Psoas muscle (tissue), 8 donors: ENCODE measurements at places on chromosomes 7 and 10.

GRCh38 chr7:136303162-136303561, 326.0 kb upstream of the MTPN start:
- no peaks in the 10 kb centered on the region for H3K4me1 ChIP-seq
- no peak for DNase-seq
- H3K27ac ChIP-seq, result no peak overlapping the region
- no peaks in the 10 kb centered on the region for H3K27me3 ChIP-seq
- no peaks in the 10 kb centered on the region for H3K36me3 ChIP-seq

GRCh38 chr10:112883360-112884178, 66.5 kb upstream of the TCF7L2 start:
- H3K36me3 ChIP-seq, result no peaks in the 10 kb centered on the region
- H3K4me3 ChIP-seq, result no peak overlapping the region
- no peak overlapping the region for H3K27ac ChIP-seq
- DNase-seq, result no peak
- no peaks in the 10 kb centered on the region for H3K4me1 ChIP-seq
- H3K27me3 ChIP-seq, result no peaks in the 10 kb centered on the region

DNA sequence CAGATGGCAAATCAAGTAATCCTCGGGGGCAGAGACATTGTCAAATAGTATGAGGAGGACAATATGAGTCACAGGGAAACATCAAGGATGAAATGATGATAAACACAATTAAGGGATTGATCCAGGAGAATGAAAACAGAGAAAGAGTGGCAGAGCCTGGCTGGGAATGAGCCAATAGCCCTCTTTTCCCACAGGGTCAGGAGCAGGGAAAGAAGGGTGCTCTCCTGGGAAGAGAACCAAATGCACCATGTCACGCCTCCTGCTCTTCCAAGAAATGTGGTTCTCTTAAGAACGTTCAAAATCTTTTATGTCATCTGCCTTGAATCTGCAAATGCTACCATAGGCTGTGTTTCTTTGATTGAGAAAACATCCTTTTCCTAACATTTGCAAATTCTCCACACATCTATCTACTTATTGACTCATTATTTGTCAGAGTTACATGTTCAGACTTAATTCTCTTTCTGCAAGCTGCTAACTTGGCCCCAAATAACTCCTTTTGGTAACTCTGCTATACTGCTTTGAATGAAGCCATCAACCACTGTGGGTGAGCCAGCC, 50.6 kb downstream of the HIPK2 start:
- no peaks in the 10 kb centered on the region for H3K36me3 ChIP-seq
- H3K4me3 ChIP-seq, result no peak overlapping the region
- H3K27ac ChIP-seq, result peak overlapping the region; percentile 19
- H3K4me1 ChIP-seq, result peaks cover 63% of the 10 kb centered on the region

- no peak for DNase-seq
- H3K4me3 ChIP-seq, result no peak overlapping the region
- peaks cover 11% of the 10 kb centered on the region for H3K4me1 ChIP-seq
- H3K27me3 ChIP-seq, result no peaks in the 10 kb centered on the region
- no peaks in the 10 kb centered on the region for H3K36me3 ChIP-seq
These were observed 280.1 kb downstream of the TNS3 start for GRCh38 chr7:47301657-47302295.

DNA sequence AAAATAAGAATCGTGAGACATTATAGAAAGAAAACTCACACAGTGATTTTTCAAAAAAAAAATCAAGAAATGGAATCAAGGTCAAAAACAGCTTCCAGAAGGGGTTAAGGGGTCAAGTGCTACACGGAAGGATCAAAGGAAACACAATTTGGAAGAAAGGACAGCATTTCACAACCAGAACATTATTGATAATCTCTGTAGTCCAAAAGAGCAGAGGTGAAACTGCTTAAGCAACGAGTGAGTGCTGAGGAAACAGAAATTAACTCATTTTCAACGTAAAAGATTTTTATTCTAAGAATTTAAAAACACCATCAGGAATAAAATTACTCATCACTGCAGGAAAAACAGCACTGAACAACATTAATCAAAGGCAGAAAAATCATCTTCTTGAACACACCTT, 23.5 kb downstream of the MINDY3 start:
- no peaks in the 10 kb centered on the region for H3K4me1 ChIP-seq
- no peak overlapping the region for H3K27ac ChIP-seq
- H3K4me3 ChIP-seq, result no peak overlapping the region
- no peak for DNase-seq

- no peaks in the 10 kb centered on the region for H3K36me3 ChIP-seq
- H3K4me3 ChIP-seq, result no peak overlapping the region
- no peaks in the 10 kb centered on the region for H3K4me1 ChIP-seq
- H3K27me3 ChIP-seq, result no peaks in the 10 kb centered on the region
These were observed 17.4 kb downstream of the SLC13A4 start for GRCh38 chr7:135710417-135711138.

DNA sequence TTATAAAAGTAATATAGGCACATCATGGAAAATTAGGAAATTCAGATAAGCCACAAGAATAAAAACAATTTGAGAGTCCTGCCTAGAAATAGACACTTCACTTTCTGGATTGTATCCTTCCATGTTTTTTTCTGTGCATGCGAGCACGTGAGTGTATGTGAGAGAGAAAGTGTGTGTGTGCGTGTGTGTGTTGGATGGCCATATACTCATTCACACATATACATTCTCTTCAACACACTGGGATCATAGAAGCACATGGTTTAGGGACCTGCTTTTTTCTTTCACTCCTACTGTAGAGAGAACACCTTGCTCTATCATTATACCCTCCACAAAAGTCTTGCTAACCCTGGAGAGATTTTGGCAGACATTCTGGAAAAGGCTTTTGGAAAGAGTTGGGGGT, 7.5 kb downstream of the FFAR4 start:
- no peak overlapping the region for H3K27ac ChIP-seq
- DNase-seq, result no peak
- no peaks in the 10 kb centered on the region for H3K36me3 ChIP-seq
- H3K27me3 ChIP-seq, result peaks cover 22% of the 10 kb centered on the region
- no peaks in the 10 kb centered on the region for H3K4me1 ChIP-seq
- no peak overlapping the region for H3K4me3 ChIP-seq

DNA sequence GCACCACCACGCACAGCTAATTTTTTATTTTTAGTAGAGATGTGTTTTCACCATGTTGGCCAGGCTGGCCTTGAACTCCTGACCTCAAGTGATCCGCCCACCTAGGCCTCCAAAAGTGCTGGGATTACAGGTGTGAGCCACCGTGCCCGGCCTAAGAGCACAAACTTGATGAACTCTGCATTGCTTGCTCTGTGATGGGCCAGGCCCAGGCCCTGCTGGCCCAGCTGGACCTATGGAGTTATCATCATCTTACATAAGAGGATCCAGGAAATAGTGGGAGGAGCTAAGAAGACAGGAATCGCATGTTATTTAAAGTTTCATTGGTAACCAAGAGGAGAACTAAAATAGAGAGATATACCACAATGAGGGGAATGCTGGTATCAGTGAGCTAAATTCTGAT, 86.9 kb downstream of the DAGLB start:
- no peak overlapping the region for H3K4me3 ChIP-seq
- H3K27me3 ChIP-seq, result no peaks in the 10 kb centered on the region

GRCh38 chr10:128735996-128736395, 609.8 kb upstream of the MKI67 start:
- H3K36me3 ChIP-seq, result no peaks in the 10 kb centered on the region
- peaks cover 4% of the 10 kb centered on the region for H3K27me3 ChIP-seq
- H3K4me3 ChIP-seq, result no peak overlapping the region
- DNase-seq, result no peak
- H3K27ac ChIP-seq, result no peak overlapping the region

GRCh38 chr7:157008206-157009169, 2.0 kb downstream of the MNX1 start:
- H3K27ac ChIP-seq, result no peak overlapping the region
- H3K36me3 ChIP-seq, result no peaks in the 10 kb centered on the region
- DNase-seq, result no peak
- H3K4me1 ChIP-seq, result peaks cover 27% of the 10 kb centered on the region

- no peak overlapping the region for H3K4me3 ChIP-seq
- H3K36me3 ChIP-seq, result no peaks in the 10 kb centered on the region
- DNase-seq, result no peak
- no peak overlapping the region for H3K27ac ChIP-seq
- no peaks in the 10 kb centered on the region for H3K27me3 ChIP-seq
These were observed 338.5 kb downstream of the ADARB2 start for GRCh38 chr10:1398626-1399410.

DNA sequence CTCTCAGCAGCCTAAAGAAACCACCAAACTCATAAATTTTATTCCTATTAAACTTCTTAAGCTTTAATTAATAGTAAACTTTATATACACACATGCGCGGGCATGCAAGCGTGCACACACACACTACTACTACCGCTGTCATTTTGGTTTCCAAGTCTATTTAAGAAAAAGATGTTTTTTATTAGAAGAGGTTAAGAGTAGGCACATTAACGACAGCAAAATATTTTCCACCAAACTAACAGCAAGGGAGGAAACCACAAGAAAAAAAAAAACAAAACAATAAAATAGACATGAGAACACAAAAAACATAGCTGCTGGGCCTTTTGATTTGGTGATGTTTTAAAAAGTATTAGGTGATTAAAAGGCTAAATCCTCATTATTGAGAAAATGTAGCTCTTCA, 28.6 kb downstream of the RTKN2 start:
- no peak overlapping the region for H3K4me3 ChIP-seq
- H3K27ac ChIP-seq, result no peak overlapping the region
- no peak for DNase-seq
- H3K27me3 ChIP-seq, result no peaks in the 10 kb centered on the region
- H3K4me1 ChIP-seq, result peaks cover 10% of the 10 kb centered on the region

- H3K4me3 ChIP-seq, result no peak overlapping the region
- no peak for DNase-seq
- H3K27ac ChIP-seq, result peak overlapping the region; percentile 78
- H3K36me3 ChIP-seq, result peaks cover 4% of the 10 kb centered on the region
- no peaks in the 10 kb centered on the region for H3K27me3 ChIP-seq
These were observed 64.2 kb downstream of the NKX6-2 start for GRCh38 chr10:132721725-132722124.

GRCh38 chr7:28507525-28508282, 95.4 kb downstream of the CREB5 start:
- DNase-seq, result no peak
- no peak overlapping the region for H3K4me3 ChIP-seq
- no peak overlapping the region for H3K27ac ChIP-seq
- no peaks in the 10 kb centered on the region for H3K4me1 ChIP-seq
- no peaks in the 10 kb centered on the region for H3K36me3 ChIP-seq
- no peaks in the 10 kb centered on the region for H3K27me3 ChIP-seq

DNA sequence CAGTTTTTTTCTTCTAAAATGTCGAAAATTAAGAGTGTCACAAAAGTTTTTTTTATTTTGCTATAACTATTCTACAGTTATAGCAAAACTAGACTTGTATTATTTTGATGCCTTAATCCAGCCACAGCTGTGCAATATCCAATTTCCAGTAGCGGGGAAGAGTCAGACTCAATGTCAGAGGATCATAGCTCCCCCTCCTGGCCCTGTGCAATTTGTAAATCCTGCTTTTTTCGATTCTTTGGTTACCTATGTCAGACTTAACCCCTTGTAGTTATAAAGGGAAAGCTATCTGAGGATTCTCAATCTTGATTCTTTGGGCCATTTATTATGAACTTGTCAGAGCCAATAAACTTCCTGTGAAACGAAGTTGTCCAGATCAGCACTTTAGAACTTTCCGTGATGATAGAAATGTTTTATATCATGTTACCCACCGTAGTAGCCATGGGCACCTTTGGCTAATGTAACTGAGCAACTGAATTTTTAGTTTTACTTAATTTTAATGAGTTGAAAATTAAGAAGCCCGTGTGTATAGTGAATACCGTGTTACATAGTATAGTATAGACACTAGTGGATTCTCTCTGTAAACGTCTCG, 87.7 kb upstream of the PRKCQ start:
- H3K27ac ChIP-seq, result no peak overlapping the region
- peaks cover 3% of the 10 kb centered on the region for H3K4me1 ChIP-seq
- peak overlapping the region; percentile 8 for H3K4me3 ChIP-seq
- H3K36me3 ChIP-seq, result no peaks in the 10 kb centered on the region
- DNase-seq, result no peak

DNA sequence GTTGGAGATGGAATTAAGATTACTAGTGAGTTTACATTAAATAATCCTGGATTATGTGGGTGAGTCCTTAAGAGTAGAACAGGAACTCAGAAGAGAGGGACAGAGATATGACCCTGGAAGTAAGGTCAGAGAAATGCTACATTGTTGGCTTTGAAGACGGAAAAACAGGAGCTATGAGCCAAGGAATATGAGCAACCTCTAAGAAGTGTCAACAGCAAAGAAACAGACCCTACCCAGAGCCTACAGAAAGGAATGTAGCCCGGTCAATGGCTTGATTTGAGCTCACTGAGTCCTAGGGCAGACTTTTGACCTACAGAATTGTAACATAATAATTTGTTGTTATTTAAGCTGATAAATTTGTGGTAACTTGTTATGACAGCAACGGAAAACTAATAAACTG, 304.9 kb downstream of the IPMK start:
- no peaks in the 10 kb centered on the region for H3K4me1 ChIP-seq
- H3K4me3 ChIP-seq, result no peak overlapping the region
- no peak for DNase-seq
- H3K27ac ChIP-seq, result no peak overlapping the region
- no peaks in the 10 kb centered on the region for H3K36me3 ChIP-seq

GRCh38 chr7:20344396-20344795, 13.7 kb downstream of the ITGB8 start:
- no peak overlapping the region for H3K27ac ChIP-seq
- no peak overlapping the region for H3K4me3 ChIP-seq
- no peaks in the 10 kb centered on the region for H3K27me3 ChIP-seq
- H3K4me1 ChIP-seq, result no peaks in the 10 kb centered on the region
- no peaks in the 10 kb centered on the region for H3K36me3 ChIP-seq

DNA sequence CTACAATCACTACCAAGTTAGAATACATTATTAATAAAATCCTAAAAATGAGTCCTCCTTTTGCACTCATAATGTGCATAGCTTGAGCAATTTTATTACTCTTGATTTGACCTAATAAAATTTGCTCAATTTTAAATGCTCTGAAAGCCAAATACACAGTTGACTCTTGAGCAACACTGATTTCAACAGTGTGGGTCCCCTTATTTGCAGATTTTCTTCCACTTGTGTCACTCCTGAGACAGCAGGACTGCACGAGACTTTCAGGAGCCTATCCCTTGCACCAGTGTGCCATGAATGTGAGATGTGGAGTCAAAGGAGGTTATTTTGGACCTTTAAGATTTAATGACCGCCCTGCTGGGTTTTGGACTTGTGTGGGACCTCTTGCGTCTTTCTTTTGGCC, 23.2 kb downstream of the RNF216 start:
- H3K4me3 ChIP-seq, result no peak overlapping the region
- H3K36me3 ChIP-seq, result peaks cover 31% of the 10 kb centered on the region
- no peaks in the 10 kb centered on the region for H3K27me3 ChIP-seq
- no peak overlapping the region for H3K27ac ChIP-seq
- peaks cover 9% of the 10 kb centered on the region for H3K4me1 ChIP-seq
